ENCODE measurements at places on chromosomes 5 and 9. TPM values are rescaled to one million over a fixed set of nuclear protein-coding genes. Genes with fewer than 3 reads are reported as not detected.

The PCDHA12 gene
- total RNA-seq, result 0.09 TPM

The SEMA5A gene
- 5.3 TPM for total RNA-seq

The SPINK7 gene
- total RNA-seq, result not detected

The TMOD1 gene
- 0.57 TPM for total RNA-seq

The SPZ1 gene
- not detected for total RNA-seq

The PCDHB2 gene
- total RNA-seq, result 1.6 TPM

The UBE2QL1 gene
- under 0.01 TPM for total RNA-seq

The ADCY2 gene
- total RNA-seq, result 0.65 TPM

The AGGF1 gene
- 32.0 TPM for total RNA-seq

The BTNL8 gene
- total RNA-seq, result not detected

The SPINK13 gene
- total RNA-seq, result 2.4 TPM

The PPP2R2B gene
- total RNA-seq, result 0.37 TPM

The TSLP gene
- 3.4 TPM for total RNA-seq

The GRIA1 gene
- total RNA-seq, result under 0.01 TPM

The BAAT gene
- total RNA-seq, result not detected

The PCDHA9 gene
- 0.18 TPM for total RNA-seq

The SLC46A2 gene
- total RNA-seq, result not detected

The STPG3 gene
- not detected for total RNA-seq

Data from smooth muscle cell of bladder (primary cell).